NCI-H226 (cell line): ENCODE measurements at places on chromosomes 3 and 15.
A peak's percentile ranks its signal among the peaks of the same experiment; 100 is the strongest.

GRCh38 chr15:33293713-33294334 is 16.9 kb upstream of the RYR3 start:
- no peak for DNase-seq

GRCh38 chr3:194757647-194758061 is 72.0 kb downstream of the FAM43A start:
- DNase-seq = no peak

- no peak for DNase-seq
Observed at GRCh38 chr15:76178296-76179000, 118.7 kb downstream of the TMEM266 start.

- no peak for DNase-seq
Observed at GRCh38 chr15:33131552-33132232, 62.8 kb downstream of the FMN1 start.

DNA sequence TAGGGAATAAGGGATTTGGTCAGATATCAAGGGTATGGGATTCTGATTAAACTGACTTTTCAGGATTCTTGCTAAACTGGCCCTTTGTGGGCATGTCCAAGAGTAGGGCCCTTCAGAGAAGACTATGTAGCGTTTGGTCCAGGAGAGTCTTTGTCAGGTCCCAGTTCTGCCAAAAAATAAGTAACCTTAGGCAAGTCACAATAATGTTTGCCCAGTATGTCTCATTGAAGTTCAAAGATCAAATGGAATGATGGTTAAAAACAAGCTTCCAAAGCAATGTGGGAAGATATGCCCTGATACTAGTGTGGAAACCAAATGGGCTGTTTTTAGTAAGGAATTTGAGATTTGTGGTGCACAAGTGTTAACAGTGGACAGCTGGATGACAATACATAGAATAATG is 454.4 kb downstream of the WDR72 start:
- no peak for DNase-seq

GRCh38 chr3:56124546-56124945 is 343.7 kb downstream of the ERC2 start:
- DNase-seq = no peak

- no peak for DNase-seq
Observed at GRCh38 chr15:65379986-65380385, 2.2 kb upstream of the IGDCC3 start.

DNA sequence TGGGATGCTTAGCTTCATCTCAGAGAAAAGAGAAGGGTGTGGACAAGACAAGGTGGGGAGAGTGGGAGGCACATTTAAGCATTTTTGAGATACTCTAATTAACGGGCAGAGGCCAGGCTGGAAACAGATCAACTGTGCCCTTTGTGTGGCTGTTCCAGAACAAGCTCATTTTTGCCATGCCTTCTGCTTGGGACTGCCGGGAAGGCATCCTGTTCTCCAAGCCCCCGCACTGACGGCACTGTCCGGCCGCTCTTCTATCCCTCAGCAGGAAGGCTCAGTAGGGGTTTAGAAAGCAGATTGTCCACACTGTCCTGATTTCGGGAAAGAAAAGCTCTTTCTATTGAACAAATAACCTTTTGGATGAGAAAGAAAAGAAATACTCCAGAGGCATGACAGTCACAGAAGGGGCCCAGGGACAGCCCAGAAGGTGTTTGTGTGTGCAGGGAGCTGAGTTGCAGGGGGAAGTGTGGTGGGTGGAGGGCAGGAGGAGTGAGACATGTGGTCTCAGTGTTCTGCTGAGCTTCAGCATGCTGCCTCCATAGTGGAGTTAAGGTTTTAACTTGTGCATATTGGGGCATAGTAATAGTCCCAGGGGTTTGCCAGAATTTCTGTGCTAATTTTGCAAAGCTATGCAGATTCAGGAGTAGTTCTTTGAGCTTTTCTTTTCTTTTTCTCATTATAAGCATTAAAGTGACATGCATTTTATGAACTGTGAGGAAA is 27.3 kb downstream of the SV2B start:
- DNase-seq = no peak

- DNase-seq = peak; percentile 41
Observed at GRCh38 chr3:31043184-31043819, 148.8 kb upstream of the GADL1 start.

- no peak for DNase-seq
Observed at GRCh38 chr3:1594940-1595339, 502.1 kb downstream of the CNTN6 start.

DNA sequence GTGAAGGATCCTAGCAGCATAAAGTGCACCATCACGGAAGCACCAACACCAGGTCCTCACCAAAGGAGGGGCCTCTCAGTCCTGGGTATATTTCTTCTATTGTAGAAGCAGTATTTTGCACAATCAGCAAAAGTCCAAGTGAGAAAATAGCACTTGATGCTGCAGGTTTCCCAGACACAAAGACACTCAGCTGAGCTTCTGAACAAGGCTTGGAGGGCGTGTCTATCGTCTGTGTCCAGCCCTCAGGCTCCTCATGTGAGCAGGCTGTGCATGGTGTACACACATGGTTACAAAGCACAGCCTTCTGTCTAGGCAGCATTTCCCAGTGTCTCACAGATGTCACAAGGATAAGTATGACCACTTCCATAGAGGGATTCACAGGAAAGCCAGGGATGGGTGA is 98.3 kb upstream of the SPATA12 start:
- no peak for DNase-seq

DNA sequence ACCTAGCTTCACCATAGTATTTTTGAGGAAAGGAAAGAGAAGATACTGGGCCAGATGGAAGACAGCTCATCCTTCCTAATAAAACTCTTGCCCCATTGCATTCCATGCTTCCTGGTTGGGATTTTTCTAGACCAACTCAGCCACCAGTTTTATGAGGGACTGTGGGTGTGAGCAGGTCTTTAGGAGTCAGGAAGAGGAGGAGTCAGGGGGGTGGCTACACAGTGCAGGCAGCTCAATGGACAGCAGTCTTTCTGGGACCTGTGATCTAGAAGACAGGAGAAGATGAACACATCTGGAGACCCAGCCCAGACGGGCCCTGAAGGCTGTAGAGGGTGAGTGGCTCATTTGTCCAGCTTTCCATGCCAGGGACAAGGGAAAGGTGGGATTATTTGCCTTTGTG is at the start of gene NOX5:
NOX5 (plus strand) TSS at position 242 of the 400 bp plus-strand sequence; CDS start at position 283, 41 bp downstream.
- peak; percentile 60 for DNase-seq

GRCh38 chr3:179942553-179943075 is 94.1 kb downstream of the PEX5L start:
- DNase-seq = no peak

DNA sequence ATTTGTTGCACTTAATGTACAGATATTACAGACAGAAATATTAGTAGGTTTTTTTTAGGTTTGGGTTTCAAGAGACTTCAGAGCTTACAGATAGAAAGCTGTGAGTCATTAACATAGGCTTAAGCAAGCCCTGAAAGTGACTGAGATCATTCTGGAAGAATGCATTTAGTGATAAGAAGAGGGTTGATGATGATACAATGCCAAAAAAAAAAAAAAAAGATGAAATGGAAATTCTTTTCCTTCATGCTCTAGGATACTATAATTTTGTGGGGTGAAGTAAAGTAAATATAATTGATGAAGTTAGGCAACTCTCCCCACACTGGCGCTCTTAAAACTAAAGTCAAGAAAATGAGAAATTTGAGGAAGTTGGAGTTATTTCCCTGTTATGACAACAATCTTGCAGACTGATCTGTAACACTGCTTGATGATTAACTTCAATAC is 169.4 kb upstream of the ZNF385D start:
- peak; percentile 75 for DNase-seq

- DNase-seq = no peak
Observed at GRCh38 chr3:89699229-89699628, 591.8 kb downstream of the EPHA3 start.

- DNase-seq = no peak
Observed at GRCh38 chr15:99709243-99709986, 23.8 kb downstream of the LYSMD4 start.
